ENCODE measurements at places on chromosomes 5 and 9. TPM values are rescaled to one million over a fixed set of nuclear protein-coding genes. Genes with fewer than 3 reads are reported as not detected.

The MARCHF11 gene
- total RNA-seq, result not detected

GRCh38 chr5:171725205-171725601 lies 60.4 kb upstream of the SMIM23 start:
- no peak for DNase-seq

The SCGB3A2 gene
- not detected for total RNA-seq

The PCDHB16 gene
- total RNA-seq, result 6.3 TPM

The DOCK2 gene
- total RNA-seq, result 13.4 TPM

The IPPK gene
- 12.1 TPM for total RNA-seq

- DNase-seq, result no peak
Observed at GRCh38 chr5:27450607-27451006, 412.2 kb upstream of the CDH9 start.

DNA sequence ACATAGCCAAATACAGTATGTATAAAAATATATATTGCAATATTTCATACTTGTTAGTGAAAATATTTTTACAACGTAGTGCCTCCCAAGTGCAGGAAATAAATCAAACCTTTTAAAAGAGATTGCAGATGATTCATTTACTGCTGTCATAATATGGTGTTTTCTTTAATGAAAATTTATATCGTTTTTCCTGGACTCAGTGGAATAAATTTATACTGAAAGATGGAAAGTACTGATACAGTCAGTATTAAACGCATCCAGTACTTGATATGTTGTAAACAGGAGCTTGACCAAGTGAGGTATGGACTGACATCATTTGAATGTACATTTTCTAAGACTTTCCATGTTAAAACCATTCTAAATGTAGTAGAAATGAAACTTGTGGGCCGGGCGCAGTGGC lies 143.4 kb upstream of the ZNF608 start:
- no peak for DNase-seq

GRCh38 chr9:13088720-13089427 lies 190.6 kb downstream of the MPDZ start:
- DNase-seq, result no peak

DNA sequence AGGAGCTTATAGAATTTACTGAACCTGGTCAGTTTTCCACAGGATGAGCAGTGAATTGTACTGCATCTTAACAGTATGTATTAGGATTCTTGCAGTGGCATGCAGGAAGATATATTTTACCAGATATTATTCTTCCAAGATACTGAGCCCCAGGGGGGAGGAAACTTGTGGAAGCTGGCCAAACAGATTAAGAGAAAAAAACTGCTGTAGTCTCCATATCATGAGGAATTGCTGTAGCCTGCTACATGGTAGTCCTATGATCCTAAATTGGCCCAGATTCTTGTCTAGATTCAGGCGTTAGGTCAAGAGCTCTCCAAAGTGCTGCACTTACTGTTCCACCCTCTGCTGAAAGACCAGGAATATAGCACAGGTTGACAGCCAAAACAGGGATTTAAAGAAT lies 275.5 kb upstream of the TAS2R1 start:
- no peak for DNase-seq

- DNase-seq, result no peak
Observed at GRCh38 chr5:122805481-122805880, 30.6 kb downstream of the SNX2 start.

DNA sequence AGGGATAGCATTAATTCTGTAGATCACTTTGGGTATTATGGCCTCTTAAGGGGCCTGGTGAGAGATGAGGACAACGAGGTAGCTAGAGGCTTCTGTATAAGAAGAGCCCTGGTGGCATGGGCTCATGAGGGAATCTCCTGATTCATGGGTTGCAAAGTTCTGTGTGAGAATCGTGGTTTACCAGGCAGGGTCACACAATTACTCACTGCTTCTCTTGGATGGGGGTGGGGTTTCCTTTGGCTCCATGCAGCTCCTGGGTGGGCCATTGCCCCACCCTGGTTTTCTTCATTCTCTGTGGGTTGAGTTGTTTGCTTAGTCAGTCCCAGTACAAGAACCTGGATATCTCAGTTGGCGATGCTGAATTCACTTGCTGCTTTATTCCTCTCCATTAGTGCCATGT lies 30.9 kb upstream of the TNFSF15 start:
- DNase-seq, result no peak

DNA sequence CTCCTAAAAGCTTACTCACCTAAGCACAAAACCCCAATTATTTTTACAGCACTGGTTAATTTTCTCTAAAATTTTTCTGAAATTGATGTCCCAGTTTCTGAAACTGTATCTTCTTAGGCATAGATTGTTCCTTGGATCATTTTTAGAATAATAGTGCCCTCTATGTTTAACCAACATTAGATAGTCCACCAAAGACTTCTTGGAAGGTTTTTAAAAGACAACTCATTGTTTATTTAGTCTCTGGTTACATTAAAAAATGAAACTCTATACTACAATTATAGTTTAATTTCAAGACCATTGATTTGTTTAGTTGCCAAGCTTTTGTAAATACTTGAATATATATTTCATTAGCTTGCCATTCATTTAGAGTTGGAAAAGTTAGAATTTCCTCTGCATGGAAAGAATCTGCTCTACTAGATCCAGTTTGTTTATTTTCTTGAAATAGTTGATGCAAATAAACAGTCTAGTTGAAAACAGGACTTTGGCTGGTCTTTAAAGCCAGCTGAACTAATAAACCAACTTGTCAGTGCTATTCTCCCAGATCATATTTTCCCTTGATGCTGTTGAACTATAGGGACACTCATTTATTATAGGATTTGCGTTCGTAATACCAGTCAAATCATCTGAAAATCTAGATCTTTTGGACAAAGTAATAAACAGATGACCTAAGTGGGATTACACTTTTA lies 990.5 kb downstream of the TLE1 start:
- DNase-seq, result no peak

DNA sequence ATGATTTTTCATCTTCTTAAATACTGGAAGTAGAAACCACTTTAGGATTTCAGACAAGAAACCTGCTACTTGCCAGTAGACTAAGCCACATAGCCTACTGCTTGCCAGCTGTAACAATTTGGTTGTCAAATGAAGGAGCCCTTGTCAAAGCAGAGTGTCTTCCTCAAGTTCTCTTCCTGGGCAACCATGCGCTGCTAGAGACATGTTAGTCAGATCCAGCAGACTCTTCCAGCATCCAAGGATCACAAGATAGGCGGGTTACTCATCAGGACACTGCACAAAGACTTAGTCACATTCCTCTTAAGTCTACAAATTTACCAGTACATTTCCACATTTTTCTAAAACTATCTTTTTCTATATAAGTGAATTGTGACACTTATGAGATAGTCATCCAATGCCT lies 24.4 kb downstream of the SKIC3 start:
- DNase-seq, result no peak

The CCDC192 gene
- not detected for total RNA-seq

The ZBTB34 gene
- 13.9 TPM for total RNA-seq

The PCDHA1 gene
- total RNA-seq, result not detected

DNA sequence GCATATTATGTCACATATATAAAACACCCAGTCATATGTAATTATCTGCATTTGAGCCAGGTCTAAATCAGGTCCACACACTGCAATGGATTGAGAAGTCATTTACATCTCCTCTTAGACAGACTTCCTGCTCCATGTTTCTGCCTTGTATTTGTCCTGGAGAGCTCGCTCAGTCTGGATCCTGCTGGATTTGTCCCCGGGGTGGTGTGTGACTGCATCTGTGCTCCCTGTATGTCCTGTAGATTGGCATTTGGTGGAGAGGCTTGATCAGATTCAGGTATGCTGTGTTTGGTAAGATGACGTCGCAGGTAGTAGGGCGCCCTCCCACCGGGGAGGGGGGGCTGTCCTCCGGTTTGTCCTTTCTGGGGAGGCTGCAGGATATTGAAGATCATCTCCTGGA lies 33.6 kb upstream of the IER5L start:
- DNase-seq, result peak; percentile 58

GRCh38 chr9:14066831-14067230 lies 247.1 kb downstream of the NFIB start:
- DNase-seq, result no peak

The SEC16A gene
- total RNA-seq, result 41.9 TPM

The CER1 gene
- not detected for total RNA-seq

DNA sequence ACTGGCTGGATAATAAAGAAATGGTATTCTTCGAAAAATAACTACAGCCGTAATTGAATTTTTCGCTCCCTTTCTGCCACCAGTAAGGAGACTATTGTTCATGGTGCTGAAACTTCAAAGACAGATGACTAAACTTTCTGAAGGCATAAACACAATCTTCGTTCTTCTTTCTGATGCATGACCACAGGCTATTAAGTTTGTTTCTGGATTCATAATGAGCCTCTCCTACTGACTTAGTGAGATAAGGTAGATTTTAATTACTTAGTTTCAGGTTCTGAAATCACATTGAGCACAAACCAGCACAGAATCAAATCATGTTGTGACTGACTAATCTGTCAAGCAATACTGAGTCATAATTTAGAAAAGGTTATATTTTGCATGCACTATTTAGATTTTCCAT lies 441.8 kb upstream of the CCNG1 start:
- no peak for DNase-seq

DNA sequence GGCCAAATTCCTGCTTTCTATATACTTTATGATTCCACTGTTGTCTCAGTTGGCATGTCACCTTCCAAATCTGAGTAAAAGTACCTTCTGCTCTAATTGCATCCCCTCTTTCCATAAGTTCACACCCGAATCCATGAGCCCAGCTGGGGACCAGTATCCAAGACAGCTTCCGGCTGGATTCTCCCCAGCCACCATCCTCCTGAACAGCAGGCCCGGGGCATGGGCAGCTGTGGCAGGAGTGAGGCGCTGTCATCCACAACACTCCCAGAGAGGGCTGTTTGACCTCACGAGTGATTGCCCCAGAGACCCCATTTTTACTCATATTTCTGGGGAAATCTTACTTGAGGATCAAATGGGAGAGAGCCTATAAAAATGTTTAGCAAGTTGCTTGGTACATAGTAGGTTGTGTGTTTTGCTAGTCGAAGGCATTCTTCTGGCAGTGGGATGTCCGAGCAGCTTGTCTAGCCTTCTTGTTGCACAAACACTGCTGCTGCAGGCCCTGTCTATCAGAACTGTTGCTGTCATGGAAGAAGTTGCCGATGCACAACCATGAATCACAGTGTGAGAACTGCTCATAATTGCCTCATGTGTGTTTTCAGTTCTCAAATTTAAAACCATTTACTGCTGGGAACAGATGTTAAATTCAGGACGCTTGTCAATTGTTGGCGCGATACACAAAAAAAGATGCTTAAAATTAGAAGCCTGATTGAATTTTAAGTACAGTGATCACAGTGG lies 93.8 kb downstream of the HSPA4 start:
- DNase-seq, result no peak

- no peak for DNase-seq
Observed at GRCh38 chr5:59640411-59640810, 253.1 kb downstream of the PDE4D start.

DNA sequence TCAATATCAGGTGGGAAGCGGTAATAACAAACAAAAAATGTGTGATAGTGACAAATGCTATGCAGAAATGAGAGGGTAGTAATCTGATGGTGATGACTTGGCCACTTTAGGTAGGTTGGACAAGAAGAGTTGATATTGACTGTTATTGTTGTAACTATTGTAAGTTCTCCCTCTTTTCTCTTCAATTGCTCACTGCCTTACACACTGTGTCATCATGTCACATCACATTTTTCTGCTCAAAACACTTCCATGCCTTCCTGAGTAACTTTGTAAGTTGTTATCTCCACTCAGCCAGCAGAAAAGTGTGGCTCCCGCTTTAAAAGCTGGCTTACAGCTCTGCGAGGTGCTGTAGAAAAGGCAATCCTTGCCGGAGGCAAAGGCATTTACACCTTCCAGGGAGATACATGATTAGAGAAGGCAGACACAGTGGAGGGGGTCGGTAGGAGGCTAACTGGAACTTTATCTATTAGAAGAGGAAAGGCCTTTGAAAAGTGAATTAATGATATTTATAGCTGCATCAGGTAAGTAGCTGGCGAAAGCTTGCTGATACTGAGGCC lies 85.2 kb upstream of the CLINT1 start:
- no peak for DNase-seq

The FAM221B gene
- not detected for total RNA-seq

DNA sequence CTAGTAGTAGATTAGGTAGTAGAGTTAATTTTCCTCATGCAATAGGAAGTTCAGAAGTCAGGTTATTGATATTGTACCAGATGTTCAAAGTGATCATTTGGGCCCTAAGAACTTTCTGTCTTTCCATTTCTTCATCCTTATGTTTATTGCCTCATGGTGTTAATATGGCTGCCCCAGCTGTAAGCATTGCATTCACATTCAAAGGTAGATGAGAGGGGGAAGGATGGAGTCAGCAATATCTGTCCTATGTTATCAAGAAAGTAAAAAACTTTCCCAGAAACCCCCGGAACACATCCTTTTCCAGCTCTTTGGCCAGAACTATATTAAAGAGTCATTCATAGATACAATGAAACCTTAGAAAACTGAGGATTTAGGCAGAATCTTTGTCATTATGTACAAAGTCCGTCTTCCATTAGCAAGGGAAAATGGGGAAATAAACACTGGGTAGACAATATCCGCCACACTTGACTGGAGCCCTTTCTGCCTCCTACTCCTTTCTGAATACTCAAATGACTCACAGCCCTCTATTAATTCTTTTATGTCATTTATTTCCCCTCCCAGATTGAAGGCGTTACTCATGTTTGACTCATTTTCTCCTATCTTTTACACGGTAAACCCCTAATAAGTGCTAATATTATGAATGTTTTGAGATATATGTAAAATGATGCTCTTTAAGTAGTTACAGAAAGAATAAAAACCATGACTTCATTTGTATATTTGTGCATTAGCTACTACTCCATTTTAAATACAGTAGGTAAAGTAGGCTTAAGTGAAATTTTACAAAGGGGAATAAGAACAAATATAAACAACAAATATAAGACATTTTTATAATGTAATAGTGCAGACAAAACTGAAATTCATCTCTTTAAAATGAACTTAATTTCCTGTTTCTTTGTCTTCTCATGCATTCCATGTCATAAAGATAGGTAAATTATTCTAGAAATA lies 127.6 kb downstream of the SLF1 start:
- DNase-seq, result no peak

The EPB41L4B gene
- 11.5 TPM for total RNA-seq

The OR1J2 gene
- total RNA-seq, result not detected

DNA sequence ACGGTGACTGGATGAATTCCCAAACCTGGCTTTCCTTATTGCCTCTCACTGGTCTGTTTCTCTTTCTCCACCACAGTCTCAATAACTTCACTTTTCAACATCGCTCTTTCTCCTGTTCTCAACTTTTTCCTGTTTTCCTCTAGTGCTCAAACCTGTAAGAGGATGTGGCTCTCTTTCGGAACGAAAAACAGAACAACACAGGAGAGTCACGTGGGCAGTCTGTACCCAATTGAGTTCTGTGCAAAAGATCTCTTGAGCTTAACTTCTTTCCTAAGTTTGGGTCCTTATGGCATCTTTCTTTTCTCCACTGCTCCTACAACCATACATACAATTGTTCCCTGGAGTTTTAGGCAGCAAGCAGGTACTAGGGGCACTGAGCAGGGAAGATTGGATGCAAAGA lies 8.9 kb downstream of the HAVCR1 start:
- no peak for DNase-seq
